GM23338 (cell line): ENCODE measurements at places on chromosomes 4 and X. TPM values are rescaled to one million over a fixed set of nuclear protein-coding genes. Genes with fewer than 3 reads are reported as not detected.

Gene WNK3
- total RNA-seq = 27.4 and 27.6 TPM in 2 replicates

Gene P2RY4
- 0.73 TPM in 1 of 2 replicates, not detected in the other for total RNA-seq

Gene RTL9
- total RNA-seq = 0.19 and 0.31 TPM in 2 replicates

Gene RIBC1
- 0.39 and 0.45 TPM in 2 replicates for total RNA-seq

GRCh38 chr4:103928370-103928769 lies 208.6 kb upstream of the TACR3 start:
- DNase-seq = no peak

- no peak for DNase-seq
Observed at GRCh38 chr4:140335076-140335475, 38.4 kb upstream of the SCOC start.

DNA sequence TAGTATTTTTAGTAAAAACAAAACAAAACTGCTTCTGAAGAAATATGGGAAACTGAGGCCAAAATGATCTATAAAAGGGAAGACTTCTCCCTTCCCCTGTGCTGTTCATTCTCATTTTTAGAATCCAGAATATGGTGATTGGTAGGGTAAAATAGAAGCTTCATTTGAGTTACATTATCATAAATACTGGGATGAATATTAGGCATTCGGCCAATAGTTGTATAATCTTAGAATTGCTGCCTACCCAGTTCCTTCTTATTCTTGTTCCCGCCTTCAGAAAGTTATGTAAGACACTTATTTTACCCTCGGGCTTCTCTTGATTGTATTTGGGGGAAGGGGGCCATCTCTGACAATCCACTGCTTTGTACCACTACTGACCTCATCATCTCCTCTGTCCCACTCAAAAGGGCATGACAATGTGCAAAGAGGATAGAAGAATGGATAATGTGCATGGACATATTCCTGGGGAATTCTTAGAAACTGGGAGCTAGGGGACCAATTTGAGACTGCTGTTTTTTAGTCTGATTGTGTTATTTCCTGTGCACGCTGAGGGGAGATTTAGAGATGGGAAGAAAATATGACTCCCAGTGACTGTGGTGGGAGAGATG lies 588 bp downstream of the ART3 start:
- no peak for DNase-seq
